ENCODE measurements at places on chromosomes 4 and X. TPM values are rescaled to one million over a fixed set of nuclear protein-coding genes. Genes with fewer than 3 reads are reported as not detected.

DNA sequence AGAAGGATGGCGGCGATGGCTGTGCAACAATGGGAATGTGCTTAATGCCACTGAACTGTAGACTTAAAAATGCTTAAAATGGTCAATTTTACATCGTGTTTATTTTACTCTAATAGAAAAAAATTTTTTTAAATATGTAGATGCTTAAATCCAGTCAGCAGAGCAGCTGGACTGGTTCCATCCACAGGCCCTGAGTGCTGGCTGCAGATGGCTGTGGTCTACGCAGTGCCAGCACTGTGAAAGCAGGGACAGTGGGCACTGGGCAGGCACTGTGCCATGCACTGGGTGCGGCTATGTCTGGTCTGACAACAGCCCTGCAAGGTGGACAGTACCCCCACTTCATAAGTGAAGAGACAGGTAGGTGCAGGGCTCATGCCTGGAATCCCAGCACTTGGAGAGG lies 175.2 kb downstream of the AFAP1 start:
- H3K36me3 ChIP-seq = no peaks in the 10 kb centered on the region
- DNase-seq = no peak
- no peaks in the 10 kb centered on the region for H3K4me1 ChIP-seq

- no peak for DNase-seq
- peaks cover 19% of the 10 kb centered on the region for H3K4me1 ChIP-seq
- H3K36me3 ChIP-seq = no peaks in the 10 kb centered on the region
- H3K27me3 ChIP-seq = no peaks in the 10 kb centered on the region
- peak overlapping the region; percentile 81 for H3K27ac ChIP-seq
- peak overlapping the region; percentile 54 for H3K4me3 ChIP-seq
Observed at GRCh38 chrX:136199365-136199764, 51.8 kb downstream of the MAP7D3 start.

PHOX2B gene
- not detected for total RNA-seq

H2AZ1 gene
- 47.4 TPM for total RNA-seq

GRCh38 chrX:54430519-54430918 lies 9.7 kb upstream of the TSR2 start:
- DNase-seq = no peak
- H3K27me3 ChIP-seq = no peaks in the 10 kb centered on the region
- H3K27ac ChIP-seq = no peak overlapping the region
- no peaks in the 10 kb centered on the region for H3K36me3 ChIP-seq

DNA sequence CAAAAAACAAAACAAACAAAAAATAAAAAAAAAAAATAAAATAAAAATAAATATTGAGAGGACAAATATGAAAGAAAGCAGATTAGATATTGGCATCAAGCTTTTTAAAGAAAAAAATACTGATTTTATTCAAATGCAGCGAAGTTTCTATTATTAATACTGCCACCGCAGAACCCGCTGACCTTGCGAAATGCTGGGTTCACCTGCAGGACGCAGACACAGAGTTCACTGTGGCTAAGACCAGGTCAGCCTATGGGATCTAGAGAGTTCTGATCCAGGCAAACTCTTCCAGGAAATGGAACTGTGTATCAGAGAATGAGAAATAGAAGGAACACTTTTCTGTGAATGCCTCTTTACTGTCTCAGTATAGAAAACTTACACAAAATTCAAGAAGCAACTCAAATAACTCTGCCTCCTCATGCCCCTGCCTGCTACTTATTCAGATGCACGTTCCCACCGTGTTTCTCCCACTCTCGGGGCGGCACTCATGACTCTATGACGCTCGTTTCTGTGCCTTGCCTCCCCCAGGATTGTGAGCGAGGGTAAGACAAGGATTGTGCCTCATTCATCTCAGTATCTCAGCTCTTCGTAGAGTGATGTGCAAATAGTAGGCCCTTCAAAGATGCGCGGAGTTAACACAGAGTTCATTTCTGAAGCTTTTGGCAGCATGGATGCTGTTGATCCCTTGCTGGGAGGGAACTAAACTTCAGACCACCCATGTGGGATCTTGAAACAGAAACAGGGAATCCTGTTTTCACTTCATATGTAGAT lies 44.1 kb upstream of the TLR3 start:
- no peaks in the 10 kb centered on the region for H3K36me3 ChIP-seq
- no peak overlapping the region for H3K4me3 ChIP-seq
- peaks cover 29% of the 10 kb centered on the region for H3K4me1 ChIP-seq

- no peak for DNase-seq
- H3K36me3 ChIP-seq = peaks cover 41% of the 10 kb centered on the region
- H3K27me3 ChIP-seq = no peaks in the 10 kb centered on the region
- peaks cover 65% of the 10 kb centered on the region for H3K4me1 ChIP-seq
- H3K4me3 ChIP-seq = no peak overlapping the region
- H3K27ac ChIP-seq = peak overlapping the region; percentile 21
Observed at GRCh38 chr4:1297456-1298325, 8.0 kb downstream of the MAEA start.

- no peaks in the 10 kb centered on the region for H3K27me3 ChIP-seq
- H3K4me3 ChIP-seq = no peak overlapping the region
- no peak for DNase-seq
- no peaks in the 10 kb centered on the region for H3K36me3 ChIP-seq
Observed at GRCh38 chr4:157558016-157558415, 337.5 kb downstream of the GRIA2 start.

- H3K4me1 ChIP-seq = no peaks in the 10 kb centered on the region
- no peak for DNase-seq
- H3K36me3 ChIP-seq = no peaks in the 10 kb centered on the region
- no peak overlapping the region for H3K4me3 ChIP-seq
- no peak overlapping the region for H3K27ac ChIP-seq
Observed at GRCh38 chr4:89906777-89907521, 12.3 kb downstream of the MMRN1 start.

DNA sequence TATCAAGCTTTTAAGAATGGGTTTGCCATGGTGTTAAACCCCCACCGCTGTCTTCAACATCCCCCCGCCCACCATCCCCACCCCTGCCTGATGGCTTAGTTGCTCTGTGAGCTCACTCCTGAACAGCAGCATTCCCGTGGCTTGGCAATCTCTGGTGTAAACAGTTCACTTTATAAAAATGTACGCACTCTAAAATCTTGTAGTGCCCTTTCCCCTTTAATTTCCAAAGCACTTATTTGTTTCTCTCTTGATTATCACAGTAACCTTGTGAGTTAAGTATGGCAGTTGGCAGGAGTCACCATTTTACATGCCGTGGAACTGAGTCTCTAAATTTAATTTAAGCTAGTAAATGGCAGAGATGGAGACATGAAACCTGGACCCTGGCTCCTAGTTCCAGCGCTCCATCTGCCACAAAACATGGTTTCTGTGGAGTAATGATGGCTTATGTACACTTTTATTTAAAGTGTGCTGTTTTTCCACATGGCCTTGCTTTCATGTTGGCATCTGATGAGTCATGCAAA lies 123.1 kb downstream of the AFF1 start:
- no peaks in the 10 kb centered on the region for H3K27me3 ChIP-seq
- DNase-seq = no peak
- no peaks in the 10 kb centered on the region for H3K36me3 ChIP-seq
- no peak overlapping the region for H3K4me3 ChIP-seq
- H3K4me1 ChIP-seq = peaks cover 60% of the 10 kb centered on the region

DNA sequence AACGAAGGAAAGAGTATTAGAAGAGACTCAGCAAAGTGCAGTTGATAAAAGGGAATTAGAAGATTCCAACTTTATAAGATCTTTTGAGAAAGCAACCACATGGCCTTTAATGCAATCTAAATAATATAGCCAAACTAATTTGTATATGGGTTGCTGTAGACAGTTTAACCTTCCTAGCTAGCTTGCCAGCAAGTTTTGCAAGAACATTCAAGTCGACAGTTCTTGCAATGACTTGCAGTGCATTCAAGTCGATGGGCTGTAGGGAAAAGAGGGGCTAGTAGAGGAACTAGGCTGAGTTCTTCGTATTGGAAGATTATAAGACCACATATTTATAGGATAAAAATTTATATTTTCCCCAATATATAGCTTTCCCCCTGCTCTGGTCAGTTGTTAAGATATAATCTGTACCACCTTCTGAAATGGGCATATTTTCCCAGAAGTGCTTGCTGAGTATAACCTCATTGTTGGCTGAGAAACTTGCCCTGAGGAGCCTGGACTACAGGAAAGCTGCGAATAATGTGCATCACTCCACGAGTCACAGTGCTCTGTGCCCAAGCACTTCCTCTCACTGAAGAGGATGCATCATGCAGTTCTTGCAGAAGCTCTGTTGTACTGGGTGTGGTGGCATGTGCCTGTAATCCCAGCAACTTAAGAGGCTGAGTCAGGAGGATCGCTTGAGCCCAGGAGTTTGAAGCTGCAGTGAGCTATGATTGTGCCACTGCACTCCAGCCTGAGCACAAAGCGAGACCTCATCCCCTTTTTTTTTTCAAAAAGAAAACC lies 56.7 kb downstream of the DOCK11 start:
- no peaks in the 10 kb centered on the region for H3K27me3 ChIP-seq
- H3K27ac ChIP-seq = no peak overlapping the region
- H3K4me1 ChIP-seq = peaks cover 3% of the 10 kb centered on the region
- no peak overlapping the region for H3K4me3 ChIP-seq

GAGE12C gene
- not detected for total RNA-seq

GRCh38 chr4:8645753-8646124 lies 53.2 kb downstream of the CPZ start:
- H3K4me3 ChIP-seq = no peak overlapping the region
- no peak overlapping the region for H3K27ac ChIP-seq
- no peak for DNase-seq
- H3K4me1 ChIP-seq = no peaks in the 10 kb centered on the region

FANCB gene
- 0.32 TPM for total RNA-seq

POF1B gene
- total RNA-seq = 3.3 TPM

SPANXN4 gene
- not detected for total RNA-seq

FGFBP1 gene
- total RNA-seq = not detected

GRCh38 chrX:134537179-134537955 lies 77.4 kb downstream of the HPRT1 start:
- DNase-seq = no peak
- H3K4me1 ChIP-seq = no peaks in the 10 kb centered on the region
- H3K27me3 ChIP-seq = no peaks in the 10 kb centered on the region
- H3K27ac ChIP-seq = no peak overlapping the region

DNA sequence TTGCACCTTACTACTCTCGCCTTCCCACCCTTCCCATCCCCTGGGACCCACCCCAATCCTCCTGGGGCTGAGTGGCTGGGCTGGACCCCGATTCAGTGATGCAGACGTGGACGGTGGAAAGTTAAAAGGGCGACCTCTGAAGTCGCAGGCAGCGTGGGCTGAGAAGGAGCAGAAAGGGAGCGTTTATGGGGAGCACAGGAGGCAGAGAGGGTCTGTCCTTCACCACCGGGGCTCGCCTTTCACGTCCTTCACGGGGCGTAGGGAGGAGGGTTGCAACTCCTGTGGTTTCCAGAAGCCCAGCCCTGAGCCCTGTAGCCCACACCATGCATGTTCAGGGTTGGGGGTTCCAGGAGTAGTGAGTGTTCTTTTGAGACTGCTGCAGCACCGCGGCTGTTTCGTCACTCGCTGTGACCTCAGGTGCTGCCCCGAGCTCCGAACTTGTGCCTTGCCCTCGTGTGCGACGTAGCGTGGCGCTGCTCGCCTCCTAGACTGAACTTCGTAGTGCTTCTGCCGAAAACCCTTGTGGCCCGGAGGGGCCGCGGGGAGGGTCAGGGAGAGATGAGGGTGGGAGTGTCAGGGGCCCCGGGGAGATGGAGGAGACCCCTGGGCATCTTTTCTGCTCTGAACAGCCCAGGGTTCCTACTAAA lies 1.6 kb downstream of the NHS start:
- no peaks in the 10 kb centered on the region for H3K36me3 ChIP-seq
- DNase-seq = no peak
- no peak overlapping the region for H3K27ac ChIP-seq
- H3K27me3 ChIP-seq = no peaks in the 10 kb centered on the region
- peak overlapping the region; percentile 59 for H3K4me3 ChIP-seq

- H3K36me3 ChIP-seq = no peaks in the 10 kb centered on the region
- no peaks in the 10 kb centered on the region for H3K27me3 ChIP-seq
- no peak for DNase-seq
Observed at GRCh38 chr4:140947506-140947905, 185.8 kb downstream of the RNF150 start.

- H3K36me3 ChIP-seq = no peaks in the 10 kb centered on the region
- peak overlapping the region; percentile 2 for H3K4me3 ChIP-seq
- no peaks in the 10 kb centered on the region for H3K27me3 ChIP-seq
- DNase-seq = peak; percentile 35
- peaks cover 55% of the 10 kb centered on the region for H3K4me1 ChIP-seq
- peak overlapping the region; percentile 82 for H3K27ac ChIP-seq
Observed at GRCh38 chr4:139740121-139740520, 74.5 kb downstream of the MGST2 start.

DNA sequence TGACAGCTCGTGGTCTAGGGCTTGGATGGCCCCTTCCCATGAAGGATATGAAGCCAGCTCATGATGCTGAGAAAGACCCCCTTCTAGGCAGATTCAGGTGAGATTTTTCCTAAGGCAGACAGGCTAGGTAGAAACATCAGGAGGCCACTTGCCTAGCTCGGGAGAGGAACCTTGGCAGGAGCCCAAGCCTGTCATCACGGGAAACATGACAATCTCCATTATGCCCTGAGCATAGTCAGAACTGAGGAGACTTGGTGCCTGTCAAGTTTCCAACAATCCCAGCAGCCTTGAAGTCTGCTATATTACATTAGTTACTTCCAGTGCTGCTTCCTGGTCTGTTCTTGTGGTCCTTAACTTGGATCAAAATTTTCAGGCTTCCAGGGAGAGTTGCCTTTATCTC lies 18.7 kb upstream of the WDR1 start:
- H3K36me3 ChIP-seq = no peaks in the 10 kb centered on the region
- H3K27ac ChIP-seq = no peak overlapping the region
- no peaks in the 10 kb centered on the region for H3K27me3 ChIP-seq
- no peak for DNase-seq
- H3K4me1 ChIP-seq = no peaks in the 10 kb centered on the region

- peaks cover 4% of the 10 kb centered on the region for H3K4me1 ChIP-seq
- no peak overlapping the region for H3K27ac ChIP-seq
- H3K4me3 ChIP-seq = no peak overlapping the region
- DNase-seq = no peak
Observed at GRCh38 chr4:142440093-142440492, 406.0 kb downstream of the INPP4B start.

GRCh38 chr4:156248917-156249316 lies 295.3 kb upstream of the CTSO start:
- no peak overlapping the region for H3K4me3 ChIP-seq
- no peaks in the 10 kb centered on the region for H3K27me3 ChIP-seq
- H3K4me1 ChIP-seq = no peaks in the 10 kb centered on the region
- no peaks in the 10 kb centered on the region for H3K36me3 ChIP-seq

KIT gene
- total RNA-seq = 1.8 TPM

GRCh38 chr4:113355550-113356371 lies 306.3 kb downstream of the ANK2 start:
- H3K27me3 ChIP-seq = no peaks in the 10 kb centered on the region
- H3K4me1 ChIP-seq = peaks cover 13% of the 10 kb centered on the region
- H3K27ac ChIP-seq = peak overlapping the region; percentile 34
- peak; percentile 40 for DNase-seq

- no peak overlapping the region for H3K4me3 ChIP-seq
- no peaks in the 10 kb centered on the region for H3K27me3 ChIP-seq
- H3K4me1 ChIP-seq = no peaks in the 10 kb centered on the region
- no peaks in the 10 kb centered on the region for H3K36me3 ChIP-seq
- H3K27ac ChIP-seq = no peak overlapping the region
- no peak for DNase-seq
Observed at GRCh38 chrX:28189011-28189410, 207.8 kb upstream of the DCAF8L1 start.
